ENCODE measurements at places on chromosomes 5 and 9. TPM values are rescaled to one million over a fixed set of nuclear protein-coding genes. Genes with fewer than 3 reads are reported as not detected.

GRCh38 chr5:165201369-165201768 is 1696.0 kb downstream of the MAT2B start:
- no peak for DNase-seq

ECM2 gene
- 0.28 TPM for total RNA-seq

IPPK gene
- total RNA-seq: 14.6 TPM

VCAN gene
- 90.6 TPM for total RNA-seq

CTSL gene
- total RNA-seq: 167 TPM

DNA sequence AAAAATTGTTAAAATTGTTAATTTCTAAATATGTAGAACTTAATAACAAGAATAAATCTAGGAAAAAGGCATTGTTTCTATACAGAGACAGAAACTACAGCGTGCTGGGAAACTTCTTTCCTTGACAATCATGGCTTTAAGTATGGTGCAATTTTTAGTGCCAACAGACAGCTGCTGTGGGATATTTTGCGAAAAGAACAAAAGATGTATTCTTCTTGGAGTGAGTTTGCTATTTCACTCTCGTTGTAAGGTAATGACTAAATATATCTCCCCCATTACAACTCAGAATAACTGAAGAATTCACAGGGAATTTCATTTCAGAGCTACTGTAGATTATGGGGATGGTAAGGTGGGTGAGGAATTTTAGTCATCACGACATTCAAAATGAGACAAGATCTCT is 2055.0 kb upstream of the ACO1 start:
- no peak for DNase-seq

DNA sequence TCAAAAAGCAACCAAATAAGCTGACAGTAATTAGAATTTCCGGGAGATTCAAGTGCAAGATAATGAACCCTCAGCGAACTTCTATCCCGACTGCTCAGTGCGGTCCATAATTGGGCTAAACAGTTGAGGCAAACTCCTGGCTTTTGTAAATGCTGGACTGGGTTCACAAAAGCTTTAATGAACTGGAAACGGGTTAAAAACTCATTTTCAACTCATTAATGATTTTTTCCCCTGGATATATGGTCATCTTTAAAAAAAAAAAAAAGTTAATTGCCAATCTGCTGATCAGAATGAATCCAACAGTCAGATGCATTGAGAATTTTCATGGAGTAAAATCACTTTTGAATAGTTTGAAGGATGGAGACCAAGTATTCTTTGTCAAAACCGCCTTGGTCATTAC is 79.5 kb upstream of the WWC1 start:
- no peak for DNase-seq

DNA sequence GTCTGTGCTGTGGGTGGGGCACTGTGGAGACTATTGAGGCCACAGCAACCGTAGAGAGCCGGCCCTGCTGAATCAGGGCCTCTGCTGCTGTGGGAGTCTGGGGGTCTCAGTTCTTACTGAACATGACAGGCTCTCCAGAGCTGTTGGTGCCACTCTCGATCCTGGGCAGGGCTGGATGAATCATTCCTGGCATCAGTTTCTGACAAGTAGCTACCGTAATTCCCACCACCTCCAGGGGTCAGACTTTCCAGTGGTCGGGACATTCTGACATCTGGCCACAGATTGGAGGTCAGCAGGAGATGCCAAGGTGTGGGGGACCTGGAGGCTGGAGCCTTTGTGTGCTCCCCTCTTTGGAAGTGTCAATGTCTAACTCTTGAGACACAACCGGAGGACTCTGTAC is 188.4 kb downstream of the IRX2 start:
- no peak for DNase-seq

ANKRD33B gene
- total RNA-seq: 37.8 TPM

DNA sequence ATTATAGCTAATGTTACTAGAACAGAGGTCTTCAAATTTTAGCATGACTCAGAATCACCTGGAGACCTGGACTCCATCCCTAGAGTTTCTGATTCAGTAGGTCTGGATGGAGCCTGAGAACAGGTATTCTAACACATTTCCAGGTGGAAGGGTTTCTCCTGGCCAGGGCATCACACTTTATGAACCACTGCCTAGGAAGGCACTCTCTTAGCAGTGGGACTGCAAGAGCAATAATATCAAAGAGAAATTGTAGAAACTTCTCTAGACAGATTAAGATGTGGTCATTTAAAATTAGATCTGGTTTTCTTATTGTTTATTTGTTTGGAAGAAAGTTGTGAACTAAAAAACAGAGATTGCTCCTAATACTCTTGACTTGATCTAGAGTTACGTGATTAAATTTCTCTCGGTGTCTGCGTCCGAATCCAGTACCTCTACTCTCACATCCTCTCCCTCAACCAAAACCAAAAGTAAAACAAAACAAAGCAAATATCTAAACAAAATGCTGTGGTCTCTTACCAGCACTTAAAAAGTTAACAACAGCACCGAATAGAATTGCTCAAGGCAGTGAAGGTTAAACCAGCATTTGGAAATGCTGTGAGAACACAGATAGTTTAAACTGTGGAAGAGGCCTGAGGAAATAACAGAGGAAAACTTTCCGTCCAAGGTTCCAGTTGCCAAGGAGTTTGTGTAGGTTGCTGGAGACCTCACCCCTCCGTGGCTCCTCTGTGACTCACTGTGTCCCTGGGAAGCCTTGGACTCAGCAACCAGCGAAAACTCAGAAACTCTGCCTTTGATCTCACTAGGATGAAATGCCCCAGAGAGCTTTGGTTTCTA is 193.4 kb downstream of the ARRDC3 start:
- no peak for DNase-seq

- DNase-seq: no peak
Observed at GRCh38 chr9:88166660-88167059, 28.4 kb upstream of the SPATA31C2 start.

All from spleen (tissue), 13 donors.